ENCODE measurements at places on chromosomes 1 and 21.

GRCh38 chr21:23542097-23542496 is 2065.2 kb downstream of the MRPL39 start:
- no peak for DNase-seq

- DNase-seq, result no peak
These were observed 1.0 kb downstream of the ANKRD65 start for GRCh38 chr1:1419813-1420653.

DNA sequence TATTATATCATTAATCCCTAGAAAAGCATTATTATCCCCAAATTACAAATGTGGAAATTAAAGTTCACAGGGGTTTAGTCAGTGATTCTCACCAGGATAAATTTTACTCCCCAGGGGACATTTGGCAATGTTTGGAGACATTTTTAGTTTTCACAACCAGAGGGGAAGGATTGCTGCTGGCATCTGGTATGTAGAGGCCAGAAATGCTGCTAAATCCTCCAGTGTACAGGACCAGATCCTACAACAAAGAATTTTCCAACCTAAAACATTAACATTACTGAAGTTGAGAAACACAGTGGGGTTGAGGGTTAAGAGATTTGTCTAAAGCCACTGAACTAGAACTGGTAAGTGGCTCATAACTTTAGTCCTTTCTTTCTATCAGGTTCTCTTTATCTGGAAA is 162.0 kb upstream of the SYT6 start:
- DNase-seq, result no peak

DNA sequence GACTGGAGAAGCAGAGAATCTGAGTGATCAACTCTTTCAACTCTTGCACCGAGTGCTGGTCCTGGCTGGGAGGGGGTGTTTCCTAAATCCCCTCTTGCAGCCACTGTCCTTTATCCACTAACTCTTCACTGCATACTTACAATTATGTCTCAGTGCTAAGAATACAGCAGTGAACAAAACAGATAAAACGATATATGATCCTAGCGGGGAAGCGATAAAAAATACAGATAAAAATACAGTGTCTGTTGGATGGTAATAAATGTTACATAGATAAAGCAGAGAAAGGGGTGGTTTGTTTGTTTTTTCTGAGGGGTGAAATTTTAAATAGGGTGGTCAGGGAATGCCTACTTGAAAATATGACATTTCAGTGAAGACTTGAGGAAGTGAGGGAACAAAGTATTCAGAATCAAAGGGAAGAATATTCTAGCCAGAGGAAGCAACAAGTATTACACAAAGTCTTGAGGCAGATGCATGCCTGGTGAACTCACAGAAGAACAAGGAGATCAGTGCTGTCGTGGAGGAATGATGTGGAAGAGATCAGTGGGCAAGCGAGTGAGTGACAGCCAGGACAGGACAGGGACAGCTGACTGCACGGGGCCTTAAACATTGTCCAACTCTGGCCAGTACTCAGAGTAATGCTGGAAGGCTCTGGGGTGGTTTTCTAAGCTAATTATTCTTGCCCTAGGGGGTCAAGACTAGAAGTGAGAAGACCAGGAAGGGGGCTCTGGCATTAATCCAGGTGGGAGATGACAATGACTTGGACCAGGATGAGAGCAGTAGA is 110.0 kb downstream of the APP start:
- no peak for DNase-seq

DNA sequence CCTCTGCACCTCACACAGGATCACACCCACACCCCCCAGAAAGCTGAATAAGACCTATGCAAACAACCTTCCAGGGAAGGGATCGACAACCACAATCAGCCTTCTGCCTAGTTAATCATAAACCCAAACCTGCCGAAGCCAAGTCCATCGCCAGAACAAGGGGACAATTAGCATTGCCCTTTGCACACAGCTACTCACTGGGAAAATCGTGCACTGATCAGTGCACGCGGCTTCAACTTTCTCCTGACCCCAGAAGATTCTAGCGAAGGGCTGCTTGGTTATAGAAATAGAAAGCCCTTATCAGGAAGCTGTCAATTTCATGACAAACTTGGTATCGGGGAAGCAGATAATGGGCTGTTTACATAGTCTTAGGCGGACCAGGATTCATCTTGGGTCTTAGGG is 29.5 kb downstream of the RUNX1 start:
- no peak for DNase-seq

GRCh38 chr1:44345187-44345775 is 9.8 kb downstream of the ERI3 start:
- DNase-seq, result no peak

GRCh38 chr1:15156807-15157380 is 3.3 kb downstream of the TMEM51 start:
- no peak for DNase-seq

GRCh38 chr1:54424398-54424797 is 18.2 kb upstream of the SSBP3 start:
- no peak for DNase-seq

- DNase-seq, result no peak
These were observed 23.6 kb downstream of the KCND3 start for GRCh38 chr1:111965781-111966443.

DNA sequence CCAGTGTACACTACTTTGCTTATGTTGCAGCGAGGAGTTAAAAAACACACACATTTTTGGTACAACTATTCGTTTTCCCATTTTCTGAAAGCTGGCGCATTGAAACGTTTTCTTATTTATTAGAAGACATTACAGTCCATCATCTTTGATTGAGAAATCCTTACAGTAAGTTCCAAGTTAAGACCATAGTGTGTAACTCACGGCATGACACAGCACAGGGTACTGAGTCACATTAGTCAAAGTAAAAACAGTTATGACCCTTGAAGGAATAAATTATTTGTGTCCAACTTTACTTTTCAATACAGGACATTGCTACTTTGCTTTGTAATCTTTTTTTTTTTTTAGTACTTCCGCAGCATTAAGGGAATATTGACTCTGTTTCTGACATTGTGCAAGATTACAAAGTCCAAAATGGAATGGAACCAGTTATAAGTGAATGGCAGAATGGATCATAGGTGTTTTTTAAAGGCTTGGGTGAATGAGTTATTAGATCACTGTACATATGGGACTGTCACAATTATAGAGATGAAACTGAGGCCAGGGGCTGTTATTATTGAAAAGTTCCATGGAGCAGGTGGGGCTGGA is 11.7 kb downstream of the PTGFRN start:
- DNase-seq, result no peak

GRCh38 chr1:205237526-205238484 is 10.1 kb downstream of the TMCC2 start:
- DNase-seq, result no peak

GRCh38 chr1:113999233-113999632 is 20.0 kb downstream of the OLFML3 start:
- DNase-seq, result no peak

DNA sequence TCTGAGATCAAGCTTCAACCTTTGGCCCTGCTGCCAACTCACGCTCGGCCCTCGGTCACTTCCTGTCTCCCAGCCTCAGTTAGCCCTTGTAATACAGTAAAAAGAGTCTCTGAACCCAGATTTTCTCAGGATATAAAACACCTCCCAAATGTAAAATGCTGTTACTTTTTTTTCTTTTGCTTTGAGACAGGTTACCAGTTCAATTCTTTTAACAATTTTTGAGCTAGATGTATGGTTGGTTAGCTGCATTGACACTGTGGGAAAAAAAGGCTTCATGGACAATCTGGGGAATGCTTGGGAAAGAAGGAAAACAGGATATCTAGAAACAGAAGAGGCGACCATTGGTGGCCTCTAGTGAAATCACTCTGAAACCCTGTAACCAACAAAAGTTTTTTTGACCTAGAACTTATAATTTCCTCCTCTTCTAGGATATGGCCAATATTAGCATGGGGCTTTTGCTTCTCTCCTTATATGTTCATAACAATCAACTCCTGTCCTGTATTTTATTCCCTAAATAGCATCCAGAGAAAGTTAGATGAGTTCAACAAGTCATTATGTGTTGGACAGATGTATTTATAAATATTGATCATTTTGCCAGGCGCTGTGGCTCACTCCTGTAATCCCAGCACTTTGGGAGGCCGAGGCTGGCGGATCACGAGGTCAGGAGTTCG is 1.3 kb downstream of the CMPK1 start:
- DNase-seq, result peak; percentile 36

GRCh38 chr1:62194651-62195544 is at the start of gene L1TD1:
Gene L1TD1 (plus strand): TSS chr1:62194849. CDS start chr1:62206629, 11,780 bp downstream.
- DNase-seq, result no peak

DNA sequence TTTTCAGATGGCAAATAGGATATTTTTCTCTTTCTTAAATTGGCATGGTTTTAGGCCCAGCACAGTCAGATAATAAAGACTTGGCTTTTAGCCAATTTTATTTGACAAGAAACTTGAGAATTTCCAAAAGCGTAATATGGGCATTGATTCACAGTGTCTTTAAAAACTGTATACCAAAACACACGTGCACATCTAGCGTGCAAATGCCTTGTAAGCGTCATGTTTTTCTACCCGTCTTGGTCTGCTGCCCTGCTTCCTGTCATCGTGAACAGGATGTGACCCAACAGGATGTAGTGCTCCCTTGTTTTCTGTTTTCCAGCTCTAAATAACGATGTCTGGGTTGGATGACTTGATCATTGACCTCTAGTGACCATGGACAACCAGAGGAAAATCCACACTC is 24.7 kb upstream of the SLC44A3 start:
- no peak for DNase-seq

- no peak for DNase-seq
These were observed 29.3 kb upstream of the ACTRT2 start for GRCh38 chr1:2991753-2992495.

- DNase-seq, result no peak
These were observed 33.2 kb upstream of the PRSS38 start for GRCh38 chr1:227782226-227782625.

DNA sequence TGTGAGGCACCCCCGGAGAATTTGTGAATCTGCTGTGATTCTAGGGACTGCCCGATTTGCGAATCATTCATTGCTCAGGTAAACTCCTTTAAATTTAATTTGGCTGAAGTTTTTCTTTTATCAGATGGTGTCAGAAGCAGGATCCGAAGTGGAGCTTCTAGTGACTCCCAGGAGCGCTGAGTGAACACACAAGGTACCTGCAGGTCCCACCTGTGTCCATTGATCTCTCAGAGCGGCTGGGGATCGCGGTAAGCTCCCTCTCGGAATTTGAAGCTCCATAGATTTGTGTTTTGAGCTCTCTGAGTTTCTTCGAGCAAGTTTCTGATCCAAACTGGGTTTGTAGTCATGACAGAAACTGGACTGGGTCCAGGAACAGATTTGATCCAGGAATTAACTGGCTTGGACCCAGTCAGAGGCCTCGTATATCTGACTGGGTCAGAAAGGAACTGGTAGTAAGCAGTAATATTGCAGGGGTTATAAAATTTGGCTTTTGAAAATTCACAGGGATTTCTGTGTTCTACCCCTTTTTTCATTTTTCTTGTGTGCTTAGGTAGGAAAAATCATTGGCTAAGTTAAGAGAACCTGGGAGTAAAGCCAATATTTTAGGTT is 56.2 kb upstream of the EDEM3 start:
- DNase-seq, result no peak

GRCh38 chr1:35866991-35867390 is 16.0 kb upstream of the AGO1 start:
- DNase-seq, result no peak

DNA sequence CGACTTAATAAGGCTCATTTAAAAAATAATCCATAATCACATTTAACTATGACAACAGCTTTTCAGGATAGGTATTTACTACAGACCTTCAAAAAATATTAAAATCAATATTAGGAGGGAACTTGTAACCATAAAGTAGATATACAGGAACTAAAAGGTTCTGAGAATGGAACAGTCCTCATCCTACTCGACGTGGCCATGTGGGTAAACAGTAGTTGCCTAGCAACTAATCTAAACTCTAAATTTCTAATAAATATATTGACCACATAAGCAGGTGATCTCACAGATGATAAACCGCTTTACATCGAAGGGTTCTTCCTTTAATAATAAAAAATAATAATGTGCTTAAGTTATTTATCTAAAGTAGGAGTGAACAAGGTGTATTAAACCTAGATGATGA is 7.9 kb downstream of the AKT3 start:
- DNase-seq, result no peak

DNA sequence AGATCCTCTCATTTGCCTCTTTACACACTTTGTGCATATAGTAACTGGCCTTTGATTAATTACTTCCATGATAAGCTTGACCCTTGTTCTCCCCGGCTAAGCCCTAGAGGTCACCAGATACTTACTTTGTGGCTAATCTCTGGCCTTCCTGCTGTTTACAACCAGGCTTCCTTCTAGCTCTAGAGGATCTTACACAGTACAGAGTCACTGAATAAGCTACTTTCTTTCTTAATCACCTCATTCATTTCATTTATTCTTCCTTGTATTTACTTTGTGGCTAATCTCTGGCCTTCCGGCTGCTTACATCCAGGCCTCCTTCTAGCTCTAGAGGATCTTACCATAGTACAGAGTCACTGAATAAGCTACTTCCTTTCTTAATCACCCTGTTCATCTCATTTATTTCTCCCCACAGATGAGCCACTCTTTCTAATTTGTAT is 144.3 kb upstream of the C1orf21 start:
- no peak for DNase-seq

DNA sequence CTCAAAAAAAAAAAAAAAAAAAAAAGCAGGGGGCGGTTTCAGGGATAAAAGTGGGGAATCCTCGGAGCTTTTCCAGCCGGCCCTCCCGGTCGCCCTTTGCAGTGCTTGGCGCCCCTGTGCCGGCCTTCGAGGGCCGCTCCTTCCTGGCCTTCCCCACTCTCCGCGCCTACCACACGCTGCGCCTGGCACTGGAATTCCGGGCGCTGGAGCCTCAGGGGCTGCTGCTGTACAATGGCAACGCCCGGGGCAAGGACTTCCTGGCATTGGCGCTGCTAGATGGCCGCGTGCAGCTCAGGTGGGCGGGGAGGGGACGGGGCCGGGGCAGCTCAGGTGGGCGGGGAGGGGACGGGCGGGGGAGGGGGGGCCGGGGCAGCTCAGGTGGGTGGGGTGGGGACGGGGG is 25.3 kb downstream of the RNF223 start:
- DNase-seq, result no peak

Data from GM12878 (cell line).